ENCODE measurements at places on chromosomes 2 and 18.

- no peak for DNase-seq
Measured at GRCh38 chr18:47191961-47192360, 15.8 kb upstream of the IER3IP1 start.

GRCh38 chr2:128591022-128591860, 272.6 kb upstream of the HS6ST1 start:
- DNase-seq = no peak

DNA sequence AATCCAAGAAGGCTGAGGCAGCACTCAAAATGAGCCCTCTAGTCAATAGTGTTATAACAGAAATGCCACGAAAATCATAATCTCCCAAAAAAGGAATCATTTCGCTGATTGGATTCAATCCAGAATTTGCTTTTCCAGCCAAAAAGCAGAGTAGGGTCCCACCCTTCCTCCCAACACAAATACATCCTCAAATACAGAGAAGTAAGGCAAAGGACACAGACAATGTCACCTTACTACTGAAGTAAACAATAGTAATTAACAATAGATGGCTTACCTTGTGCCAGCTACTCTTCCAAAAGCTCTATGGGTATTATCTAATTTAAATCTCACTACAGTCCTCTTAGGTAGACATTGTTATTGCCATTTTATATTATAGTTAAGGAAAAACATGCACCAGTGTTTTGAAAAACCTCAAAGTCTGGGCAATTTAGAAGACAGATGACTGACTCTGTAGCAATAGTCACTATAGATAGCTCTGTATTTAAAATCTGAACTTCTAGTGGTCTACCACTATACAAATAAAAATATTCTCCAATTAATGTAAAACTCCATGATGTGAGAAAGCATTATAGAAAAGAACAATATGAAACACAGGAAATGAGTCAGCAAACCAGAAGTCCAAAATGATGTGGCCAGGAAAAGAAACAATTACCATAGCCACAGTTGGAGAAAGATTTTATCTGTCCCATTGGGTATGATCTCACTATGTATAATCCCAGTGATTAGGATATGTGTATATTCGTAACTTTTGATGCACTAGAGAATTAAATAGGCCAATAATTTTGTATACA, 305.0 kb upstream of the ERBB4 start:
- DNase-seq = no peak

DNA sequence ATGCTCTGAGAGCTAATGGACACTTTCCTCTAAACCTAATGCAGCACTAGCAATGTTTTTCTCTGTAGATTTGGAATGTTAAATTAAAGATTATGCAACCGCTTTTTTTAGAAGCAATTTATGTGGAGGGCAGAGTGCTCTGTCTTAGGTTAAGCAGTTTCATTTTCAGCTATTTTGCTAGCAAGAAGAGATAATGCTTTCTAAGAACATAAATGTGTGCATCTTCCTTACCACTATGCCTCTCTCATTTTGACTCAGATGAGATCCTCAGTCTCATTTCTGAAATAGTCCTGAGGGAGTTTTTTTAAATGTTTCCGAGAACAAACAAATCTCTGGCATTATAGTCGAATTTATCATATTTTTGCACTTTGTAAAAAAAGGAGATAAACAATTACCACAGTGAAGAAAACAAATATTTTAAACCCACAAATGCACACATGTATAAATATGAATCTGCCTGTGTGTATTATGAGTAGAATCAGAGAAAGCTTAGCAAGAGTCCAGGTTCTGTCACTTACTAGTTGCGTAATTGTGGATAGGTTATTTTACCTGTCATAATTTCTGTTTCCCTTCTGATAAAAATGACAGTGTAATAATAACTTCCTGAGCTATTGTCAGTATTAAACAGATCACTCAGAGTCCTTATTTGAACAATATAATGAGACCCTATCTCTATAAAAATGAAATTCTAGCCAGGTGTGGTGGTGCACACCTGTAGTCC, 207.7 kb upstream of the CRIM1 start:
- no peak for DNase-seq

DNA sequence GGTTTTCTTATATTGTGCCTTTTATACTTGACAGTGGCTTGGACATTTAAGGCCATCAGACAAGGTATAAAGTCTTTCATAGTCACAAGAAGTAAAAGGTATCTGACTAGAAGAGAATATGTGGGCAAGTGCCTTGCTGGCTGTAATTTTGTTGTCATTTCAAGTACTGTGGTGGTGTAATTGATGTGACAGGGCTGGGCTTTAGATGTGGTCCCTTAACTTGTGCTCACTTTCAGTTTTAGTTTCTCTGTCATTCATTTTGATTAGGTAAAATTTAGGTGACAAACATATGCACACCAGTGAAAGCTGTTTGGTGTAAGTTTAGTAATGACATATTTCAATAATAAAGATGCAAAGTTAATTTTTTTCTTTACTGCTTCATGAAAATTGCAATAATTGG, 31.2 kb upstream of the TBR1 start:
- DNase-seq = no peak

DNA sequence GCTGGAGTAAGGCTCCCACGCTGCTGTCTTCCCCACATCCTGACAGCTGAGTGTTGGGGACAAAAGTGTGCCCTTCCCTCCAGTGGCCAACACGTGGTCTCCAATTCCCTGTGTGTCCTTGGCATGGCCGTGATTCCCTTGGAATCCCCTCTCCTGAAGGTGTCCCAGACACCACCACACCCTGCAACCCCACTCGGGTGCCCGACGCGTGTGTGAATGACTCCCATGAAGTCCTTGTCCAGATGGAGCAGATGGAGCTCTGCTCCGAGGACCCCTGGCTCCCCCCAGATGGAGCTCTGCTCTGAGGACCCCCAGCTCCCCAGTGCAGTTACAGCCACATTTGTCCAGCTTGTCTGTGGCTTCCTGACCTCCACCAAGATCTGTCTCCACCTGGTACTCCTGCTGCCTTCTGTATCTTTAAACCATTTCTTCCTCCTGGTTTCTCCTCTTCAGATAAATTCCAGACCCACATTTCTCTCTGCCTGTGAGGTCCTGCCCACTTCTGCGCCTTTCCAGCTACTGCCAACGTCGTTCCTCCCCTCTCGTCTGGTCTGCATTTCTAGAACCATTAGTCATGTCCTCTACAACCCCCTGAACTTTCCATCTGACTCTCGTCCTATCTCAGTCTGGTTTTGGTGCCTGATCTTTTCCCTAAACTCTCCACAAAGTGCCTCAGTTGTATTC, 86.8 kb upstream of the PXDN start:
- no peak for DNase-seq

- DNase-seq = no peak
Measured at GRCh38 chr2:225017713-225018112, 24.6 kb downstream of the DOCK10 start.

DNA sequence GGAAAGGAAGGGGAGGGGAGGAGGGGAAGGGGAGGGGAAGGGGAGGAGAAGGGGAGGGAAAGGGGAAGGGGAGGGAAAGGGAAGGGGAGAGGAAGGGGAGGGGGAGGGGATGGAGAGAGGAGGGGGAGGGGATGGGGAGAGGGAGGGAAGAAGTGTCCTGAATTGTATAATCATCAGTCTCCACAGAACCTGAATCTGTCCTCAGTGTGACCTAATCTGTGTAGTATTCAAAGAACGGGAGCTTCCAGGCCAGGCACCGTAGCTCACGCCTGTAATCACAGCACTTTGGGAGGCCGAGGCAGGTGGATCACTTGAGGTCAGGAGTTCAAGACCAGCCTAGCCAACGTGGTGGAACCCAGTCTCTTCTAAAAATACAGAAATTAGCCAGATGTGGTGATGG, 41.1 kb upstream of the CCDC150 start:
- no peak for DNase-seq

GRCh38 chr2:11669454-11670291, at the start of gene NTSR2:
Gene NTSR2 (minus strand): TSS chr2:11670195. CDS start chr2:11670129, 66 bp downstream.
- DNase-seq = no peak

- DNase-seq = no peak
Measured at GRCh38 chr2:237153181-237153580, 67.5 kb downstream of the COPS8 start.

DNA sequence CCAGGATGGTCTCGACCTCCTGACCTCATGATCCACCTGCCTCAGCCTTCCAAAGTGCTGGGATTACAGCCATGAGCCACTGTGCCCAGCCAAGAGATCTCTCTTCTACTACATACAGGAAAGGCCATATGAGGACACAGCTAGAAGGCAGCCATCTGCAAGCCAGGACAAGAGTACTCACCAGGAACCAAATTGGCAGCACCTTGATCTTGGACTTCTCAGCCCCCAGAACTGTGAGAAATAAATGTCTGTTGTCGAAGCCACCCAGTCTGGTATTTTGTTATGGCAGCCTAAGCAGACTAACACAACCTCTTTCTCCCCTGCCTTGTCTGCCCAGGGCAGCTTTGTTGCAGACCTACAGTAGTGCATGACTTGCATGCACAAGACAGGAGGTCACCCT, 211.3 kb upstream of the HAAO start:
- DNase-seq = no peak

DNA sequence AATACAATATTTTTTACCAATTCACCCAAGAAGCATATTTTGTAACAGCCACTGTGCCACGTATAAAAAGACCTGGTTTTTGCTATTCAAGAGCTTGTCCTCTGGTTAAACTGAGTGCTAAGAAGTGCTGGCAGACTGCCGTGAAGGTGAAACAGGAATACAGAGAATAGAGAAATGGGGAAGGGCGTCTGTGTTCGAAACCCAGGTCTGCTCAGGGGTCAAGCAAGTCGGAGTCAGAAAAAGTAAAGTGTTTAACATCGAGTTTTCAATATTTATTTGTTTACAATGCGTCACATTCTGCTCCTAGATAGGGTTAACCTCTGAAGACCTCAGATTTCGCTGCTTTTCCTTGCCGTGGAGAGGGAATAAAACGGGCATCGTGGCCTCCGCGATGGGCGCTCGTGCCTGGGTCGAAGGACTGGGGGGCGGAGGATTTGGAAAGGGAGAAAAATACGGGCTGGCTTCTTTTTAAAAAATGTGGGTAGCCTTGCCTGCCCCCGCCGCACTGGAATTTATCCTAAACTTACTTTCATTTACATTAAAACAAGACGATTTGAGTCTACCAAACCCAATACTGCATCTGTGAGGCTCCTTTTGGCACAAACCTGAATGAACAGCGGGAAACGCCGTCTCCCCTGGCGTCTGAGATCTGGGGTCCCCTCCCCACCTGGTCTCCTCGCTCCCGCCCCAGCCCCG, 1.1 kb upstream of the SNTG2 start:
- DNase-seq = no peak

GRCh38 chr2:112483042-112483473, 1.1 kb downstream of the TTL start:
- no peak for DNase-seq

- DNase-seq = no peak
Measured at GRCh38 chr2:62923881-62924280, 126.7 kb upstream of the OTX1 start.

DNA sequence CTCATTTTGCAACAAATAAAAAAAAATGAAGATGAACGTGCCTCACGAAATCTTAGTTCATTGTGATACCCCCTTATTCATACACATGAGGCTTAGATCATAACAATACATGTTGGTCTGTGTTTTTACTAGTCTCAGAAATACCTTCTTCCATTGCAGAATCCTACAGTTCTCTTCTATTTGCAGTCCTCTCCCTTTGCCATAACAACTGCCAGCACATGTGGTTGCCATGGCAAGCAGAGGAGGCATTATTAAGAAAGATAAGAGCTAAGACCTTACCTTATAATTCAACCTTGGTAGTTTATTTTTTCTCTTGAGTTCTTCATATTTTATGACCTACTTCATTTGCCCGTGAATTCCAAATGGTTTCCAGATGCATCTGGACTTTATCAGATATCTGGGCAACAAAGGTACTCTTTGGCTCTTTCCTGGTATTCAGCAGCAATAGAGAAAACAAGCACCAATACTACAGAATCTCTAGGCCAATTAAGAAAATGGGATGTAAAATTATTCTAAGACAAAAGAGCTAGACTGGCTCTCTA, 524.0 kb downstream of the CMPK2 start:
- no peak for DNase-seq

GRCh38 chr18:54720620-54721019, 107.7 kb upstream of the RAB27B start:
- DNase-seq = no peak

DNA sequence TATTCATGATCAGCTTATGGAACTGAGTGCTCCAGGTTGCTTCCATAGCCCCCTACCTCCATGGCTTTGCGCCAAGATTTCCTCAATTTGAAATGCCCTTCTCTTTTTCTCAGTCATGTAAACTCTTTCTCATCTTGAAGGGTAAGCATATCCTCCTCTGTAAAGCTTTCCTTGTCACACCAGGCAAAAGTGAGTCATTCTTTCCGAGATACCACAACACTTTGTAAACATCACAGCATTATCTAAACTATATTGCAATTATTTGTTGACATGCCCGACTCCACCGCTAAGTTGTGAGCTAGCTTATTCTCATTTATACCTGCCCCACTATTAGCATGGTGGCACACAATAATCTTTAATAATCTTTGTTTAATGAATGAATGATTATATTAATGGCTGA, 419.5 kb upstream of the CHST9 start:
- DNase-seq = no peak

DNA sequence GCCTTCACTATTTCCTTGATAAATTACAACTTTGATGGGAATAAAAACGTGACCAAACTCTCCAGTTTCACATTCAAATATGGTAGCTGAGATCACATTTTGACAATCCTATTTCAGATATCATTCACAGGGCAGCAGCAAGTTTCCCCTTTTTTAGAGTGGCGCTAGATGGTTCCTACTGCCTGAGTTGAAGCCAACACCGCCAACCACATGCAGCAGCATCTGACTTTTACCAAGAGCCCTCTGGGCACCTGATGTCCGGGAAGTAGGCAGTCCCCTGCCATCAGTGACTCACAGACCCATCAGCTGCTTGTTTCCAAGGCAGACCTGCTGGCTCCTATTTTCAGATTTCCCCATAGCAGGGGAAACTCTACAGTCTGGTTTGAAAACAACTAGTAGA, 4.0 kb upstream of the MREG start:
- DNase-seq = no peak

DNA sequence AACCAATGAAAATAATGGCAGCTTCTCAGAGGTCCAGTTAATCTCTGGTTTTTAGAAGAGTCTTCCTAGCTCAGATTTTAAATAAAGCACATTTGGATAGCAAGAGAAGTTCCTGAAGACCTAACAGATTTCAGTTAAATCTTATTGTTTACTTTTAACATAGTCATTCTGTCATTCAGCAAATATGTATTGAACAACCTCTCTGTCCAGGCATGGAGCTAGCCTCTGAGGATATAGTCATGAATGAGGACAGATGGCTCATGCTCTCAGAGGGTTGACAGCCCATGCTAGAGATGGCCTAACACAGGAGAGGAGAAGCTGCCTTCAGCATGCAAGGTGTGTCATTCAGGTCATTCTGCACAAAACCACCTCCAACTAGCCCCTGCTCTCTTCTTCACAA, 6.2 kb downstream of the CCBE1 start:
- DNase-seq = no peak

DNA sequence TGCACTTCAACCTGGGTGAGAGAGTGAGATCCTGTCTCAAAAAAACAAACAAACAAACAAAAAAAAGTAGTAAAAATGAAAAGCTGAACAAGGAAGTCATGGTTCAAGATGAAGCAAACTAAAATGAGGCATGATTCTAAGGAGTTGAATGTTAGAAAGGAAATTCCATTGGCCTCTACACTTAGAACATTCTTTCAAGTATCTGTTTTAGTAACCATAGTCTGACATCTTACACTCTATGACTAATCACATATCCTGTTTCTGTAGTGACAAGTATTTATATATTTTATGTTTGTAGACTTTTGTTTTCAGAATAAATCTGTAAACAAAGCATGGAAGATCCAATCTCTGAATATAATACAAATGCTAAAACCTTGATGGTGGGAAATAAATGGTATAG, 164.1 kb downstream of the KIAA1328 start:
- peak; percentile 9 for DNase-seq

GRCh38 chr2:61853086-61853846, 594 bp downstream of the FAM161A start:
- DNase-seq = no peak
